ENCODE measurements at places on chromosomes 13 and 19.

- no peak for DNase-seq
Observed at GRCh38 chr19:344625-345319, at the start of gene MIER2. TSS of gene MIER2 (minus strand) at chr19:344796. CDS start at chr19:344782, 14 bp downstream.

DNA sequence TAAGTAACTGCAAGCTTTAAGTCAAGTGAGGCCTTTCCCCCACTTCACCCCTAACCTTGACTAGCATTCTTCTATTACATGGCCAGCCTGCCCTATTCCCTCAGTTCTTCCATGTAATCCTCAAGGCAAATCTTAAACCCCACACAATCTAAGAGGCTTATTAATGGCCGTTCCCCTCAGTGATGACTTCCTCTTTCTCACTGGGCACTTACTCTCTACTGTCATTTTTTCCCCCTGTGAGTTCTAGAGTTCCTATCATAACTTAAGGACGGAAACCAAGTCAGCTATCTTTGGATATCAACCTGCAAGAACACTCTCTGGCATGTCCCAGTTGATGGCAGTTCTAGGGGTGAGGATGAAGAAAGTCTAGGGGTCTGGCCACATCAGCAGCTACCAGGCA lies 131.2 kb downstream of the DCLK1 start:
- DNase-seq: no peak

DNA sequence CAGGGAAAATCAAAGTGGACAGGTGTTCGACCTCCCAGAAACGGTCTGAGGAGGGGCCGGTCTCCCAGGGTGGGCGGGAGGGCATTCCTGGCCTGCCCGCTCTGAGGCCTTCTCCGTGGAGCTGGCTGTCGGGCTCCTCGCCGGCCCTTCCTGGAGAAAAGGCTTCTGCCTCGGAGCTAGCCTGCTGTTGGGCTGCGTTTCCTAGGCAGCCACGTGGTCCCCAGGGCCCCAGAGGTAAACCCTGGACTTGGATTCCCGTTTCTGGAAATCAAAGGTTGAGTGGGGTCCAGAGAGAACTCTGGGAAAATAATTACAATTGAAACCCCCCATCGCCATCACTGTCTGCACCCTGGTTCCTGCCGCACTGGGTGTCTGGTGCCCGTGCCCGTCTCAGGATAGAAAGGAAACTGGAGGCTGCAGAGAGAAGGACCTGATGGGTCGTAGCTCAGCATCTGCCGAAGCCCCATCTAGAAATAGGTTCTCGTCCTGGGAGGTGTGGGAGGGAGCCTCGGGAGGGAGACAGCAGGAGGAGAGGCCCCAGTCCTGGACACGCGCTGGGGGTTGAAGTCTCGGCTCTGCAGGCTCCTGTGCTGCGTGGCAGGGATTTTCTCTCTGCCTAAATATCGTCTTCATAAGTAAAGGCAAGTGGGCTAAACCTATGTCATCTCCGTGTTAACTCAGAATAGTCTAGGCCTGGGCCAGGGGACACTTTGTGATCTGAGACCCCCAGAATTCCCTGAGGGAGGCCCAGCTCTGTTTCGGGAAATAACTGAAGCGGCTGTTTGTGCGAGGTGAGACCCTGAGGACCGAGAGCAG lies 7.7 kb upstream of the PROZ start:
- DNase-seq: no peak

- DNase-seq: no peak
Observed at GRCh38 chr19:52522551-52522950, 4.9 kb upstream of the ZNF808 start.

All from cerebellar nuclear complex (tissue), 1 donor.